ENCODE measurements at places on chromosomes 5 and 9.

GRCh38 chr9:74855072-74855471, 32.6 kb downstream of the TRPM6 start:
- no peak for DNase-seq

- DNase-seq = no peak
Observed at GRCh38 chr5:140570058-140570457, 5.4 kb downstream of the SLC35A4 start.

DNA sequence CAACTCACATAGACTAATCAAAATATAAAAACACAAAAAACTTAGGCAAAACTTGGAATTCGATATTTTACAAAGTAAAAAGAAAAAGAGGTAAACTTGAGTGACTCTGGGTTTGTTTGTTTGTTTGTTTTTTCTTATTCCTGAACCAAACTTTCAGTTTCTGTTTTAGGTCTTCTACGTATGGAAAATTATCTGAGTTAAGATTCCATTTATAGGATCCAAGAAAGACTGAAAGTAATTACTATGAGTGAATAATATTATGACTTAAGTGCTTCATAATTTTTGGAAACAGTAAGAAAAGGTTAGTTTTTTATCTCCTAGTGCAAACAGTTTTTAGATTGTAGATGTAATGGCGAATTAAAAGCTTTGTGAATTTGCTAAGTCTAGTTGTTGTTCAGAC, 13.2 kb downstream of the ST8SIA4 start:
- no peak for DNase-seq

GRCh38 chr5:15691521-15691920, 191.5 kb downstream of the FBXL7 start:
- DNase-seq = no peak

- no peak for DNase-seq
Observed at GRCh38 chr5:54458221-54458620, 2.7 kb downstream of the HSPB3 start.

- no peak for DNase-seq
Observed at GRCh38 chr5:12636209-12636608, 732.0 kb upstream of the CTNND2 start.

DNA sequence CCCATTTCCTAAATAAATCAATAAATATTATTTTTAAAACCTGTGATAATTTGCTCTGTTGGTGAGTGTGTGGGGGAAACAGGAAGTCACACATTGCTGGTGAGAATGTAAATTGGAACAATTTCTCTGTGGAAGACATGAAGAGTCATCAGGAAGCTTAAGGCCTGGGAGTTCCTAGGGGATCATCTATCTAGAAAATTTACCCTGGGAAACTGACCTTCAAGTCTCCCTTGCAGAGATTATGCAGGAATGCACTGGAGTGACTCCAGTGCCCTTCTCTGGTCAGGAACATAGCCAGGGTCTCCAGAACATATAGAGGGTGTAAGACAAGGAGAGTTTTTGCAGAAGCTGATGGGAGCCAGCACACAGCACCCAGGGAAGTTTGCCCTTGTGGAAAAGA, 13.0 kb upstream of the GCNT1 start:
- peak; percentile 3 for DNase-seq

GRCh38 chr9:135226369-135227050, 139.0 kb downstream of the OLFM1 start:
- DNase-seq = no peak

GRCh38 chr9:97319395-97319794, 11.9 kb downstream of the CCDC180 start:
- peak; percentile 91 for DNase-seq

DNA sequence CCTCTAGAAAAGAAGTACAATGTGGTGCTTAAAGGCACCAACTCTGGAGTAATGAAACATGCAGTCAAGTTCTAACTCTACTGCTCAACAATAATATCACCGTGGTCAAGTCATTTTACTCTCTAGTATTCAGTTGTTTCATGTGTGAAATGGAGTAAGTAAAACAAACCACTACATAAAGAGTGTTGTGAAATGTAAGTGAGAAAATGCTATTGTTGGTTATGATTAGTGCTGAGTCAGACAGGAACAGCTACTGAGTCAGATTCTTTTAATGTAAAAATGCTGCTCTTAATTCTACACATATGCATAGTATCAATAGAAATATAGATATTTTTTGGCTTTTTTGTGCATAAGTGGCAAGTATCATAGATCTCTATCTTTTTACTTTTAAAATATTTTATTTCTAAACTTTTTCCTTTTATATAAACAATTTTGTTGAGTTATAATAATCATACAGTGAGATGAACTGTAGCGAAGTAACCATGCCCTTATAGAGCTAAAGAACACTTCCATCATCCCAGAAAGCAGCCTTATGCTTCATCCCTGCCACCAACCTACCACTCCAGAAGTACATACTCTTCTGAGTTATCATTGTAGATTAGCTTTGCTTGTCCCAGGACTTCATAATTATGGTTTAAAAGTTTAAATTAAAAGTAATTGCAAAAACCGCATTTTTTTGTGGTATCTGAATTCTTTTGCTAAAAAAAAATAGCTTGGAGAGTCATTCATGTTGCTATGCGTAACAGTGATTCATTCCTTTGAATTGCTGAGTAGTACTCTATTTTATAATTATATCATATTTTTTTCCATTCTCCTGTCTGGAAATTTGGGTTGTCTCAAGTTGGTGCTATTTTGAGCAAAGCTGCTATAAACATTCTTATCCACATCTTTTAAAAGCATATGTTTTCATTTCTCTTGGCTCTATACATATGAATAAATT, 548.2 kb upstream of the CLINT1 start:
- DNase-seq = no peak

DNA sequence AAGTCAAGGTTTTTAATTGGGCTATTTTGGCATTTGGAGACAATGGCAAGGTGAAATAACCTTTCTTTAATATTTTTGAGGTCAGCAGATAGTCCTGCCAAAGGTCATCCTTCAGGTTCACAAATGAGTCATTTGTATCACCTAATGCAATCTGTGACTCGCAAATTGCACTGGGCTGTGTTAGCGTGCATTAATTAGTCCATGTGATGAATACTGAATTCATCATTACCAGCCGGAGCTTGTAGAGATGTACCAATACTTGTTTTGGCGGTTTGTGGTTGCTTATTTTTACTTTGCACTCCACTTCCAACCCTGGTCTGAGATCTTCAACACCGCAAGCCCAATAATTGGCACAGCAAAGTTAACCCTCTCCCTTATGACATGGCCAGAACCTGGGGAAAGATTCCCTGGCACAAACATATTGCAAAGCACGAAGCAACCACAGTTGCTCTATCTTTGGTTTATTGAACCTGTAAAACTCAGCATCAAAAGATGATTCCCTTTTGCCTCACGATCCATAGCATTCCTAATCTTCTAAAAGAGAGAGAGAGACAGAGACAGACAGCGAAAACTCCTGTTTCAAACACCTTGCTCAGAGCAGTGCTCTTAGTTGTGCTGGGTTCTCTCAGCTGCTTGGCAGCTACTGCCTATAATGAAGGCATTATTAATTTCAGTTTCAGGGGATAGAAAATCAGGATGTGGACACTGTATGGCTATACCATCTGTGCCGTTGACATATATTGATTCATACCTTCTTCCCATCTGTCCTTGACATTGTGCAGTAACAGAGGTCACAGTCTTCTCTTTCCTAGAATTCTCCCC, 178.1 kb downstream of the EBF1 start:
- DNase-seq = no peak

GRCh38 chr9:2833096-2833495, 10.8 kb downstream of the PUM3 start:
- DNase-seq = no peak

DNA sequence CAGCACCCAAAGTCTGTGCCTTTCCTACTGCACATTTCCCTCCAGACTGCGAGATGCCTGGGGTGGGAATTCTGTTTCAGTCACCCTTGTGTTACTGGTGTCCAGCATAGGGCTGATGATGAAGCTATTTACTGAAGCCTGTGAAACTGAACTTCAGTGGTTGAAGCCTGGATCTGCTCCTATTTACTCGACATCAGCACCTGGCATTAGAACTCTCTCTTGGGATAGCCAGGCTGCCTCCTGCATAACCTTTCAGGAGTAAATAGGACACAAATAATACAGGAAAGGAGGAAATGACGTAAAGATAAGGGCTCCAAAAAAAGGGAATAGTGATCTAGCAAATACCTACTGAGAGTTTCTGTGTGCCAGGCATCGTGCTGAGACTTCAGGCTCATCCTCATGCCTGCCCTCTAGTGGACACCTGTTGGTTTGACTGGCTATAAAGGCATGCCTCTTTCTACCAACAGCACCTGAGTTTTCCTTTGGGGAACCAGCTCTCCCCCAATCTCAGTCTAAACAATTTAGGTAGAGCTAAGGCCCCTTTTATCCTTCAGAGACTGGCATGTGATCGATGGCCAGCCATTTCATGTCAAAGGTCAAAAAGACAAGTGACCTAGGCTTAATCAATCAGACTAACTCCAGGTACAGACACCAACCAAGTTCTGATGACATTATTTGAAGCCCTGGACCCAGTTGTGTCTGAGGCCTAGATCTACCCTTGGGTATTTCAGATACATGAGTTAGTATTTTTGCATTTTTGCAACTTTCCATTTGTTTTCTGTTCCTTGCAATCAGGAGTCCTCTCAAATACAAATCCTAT, 192.1 kb upstream of the TRIM32 start:
- no peak for DNase-seq

DNA sequence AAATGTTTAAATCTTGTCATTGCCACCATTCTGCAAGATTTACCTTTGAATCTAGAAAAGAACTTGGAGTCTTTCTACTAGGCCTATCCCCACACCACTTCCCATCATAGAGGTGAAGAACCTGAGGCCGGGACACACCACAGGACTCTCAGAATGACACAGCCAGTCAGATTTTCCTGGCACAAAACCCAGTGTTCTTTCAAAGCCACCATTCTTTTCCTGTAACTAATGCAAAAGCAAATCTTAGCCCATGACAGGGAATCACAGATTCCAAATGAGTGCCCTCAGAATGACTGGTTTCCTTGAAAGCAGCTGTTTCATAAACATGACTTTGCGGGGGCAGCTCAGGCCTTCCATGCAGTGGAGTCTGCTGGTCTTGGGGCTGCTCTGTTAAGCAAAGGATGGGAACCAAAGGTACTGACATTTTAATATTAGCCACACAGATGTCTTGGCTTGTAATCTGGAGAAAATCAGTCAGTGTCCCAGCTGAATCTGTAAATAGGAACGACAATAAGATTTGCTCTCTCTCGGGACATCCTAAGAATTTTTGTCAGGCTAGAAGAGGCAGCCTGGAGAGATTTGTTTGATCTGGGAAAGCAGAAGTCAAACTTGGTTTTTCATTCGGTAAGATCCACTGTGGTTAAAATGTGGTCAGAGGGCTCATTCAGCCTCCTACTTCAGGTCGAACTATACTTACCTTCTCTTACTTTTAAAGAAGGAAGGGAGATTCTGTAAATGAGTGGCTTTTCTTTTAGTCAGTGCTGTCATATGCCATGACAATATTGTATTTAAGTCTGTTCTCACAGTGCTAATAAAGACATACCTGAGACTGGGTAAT, 115.1 kb downstream of the PALM2AKAP2 start:
- DNase-seq = peak; percentile 38

GRCh38 chr5:143319437-143320227, 83.9 kb downstream of the NR3C1 start:
- no peak for DNase-seq

GRCh38 chr5:135651156-135651555, 72.4 kb upstream of the CXCL14 start:
- no peak for DNase-seq

DNA sequence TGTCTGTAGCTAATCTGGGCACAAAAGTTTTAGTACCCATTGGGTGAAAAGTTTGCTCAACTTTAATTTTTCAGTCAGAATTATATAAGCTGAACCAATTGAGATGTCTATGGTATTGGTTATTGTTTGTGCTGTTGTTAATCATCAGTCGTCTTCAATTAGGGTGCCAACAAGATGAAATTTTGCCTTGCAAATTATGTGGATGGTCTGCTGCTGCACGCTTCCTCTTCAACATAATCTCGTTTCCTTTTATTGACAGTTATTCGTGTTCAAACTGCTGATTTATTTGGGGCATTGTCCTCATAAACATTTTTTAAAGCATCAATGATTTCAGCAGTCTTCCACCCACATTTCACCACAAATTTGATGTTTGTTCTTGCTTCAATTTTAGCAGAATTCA, 194.0 kb downstream of the HTR1A start:
- no peak for DNase-seq

- no peak for DNase-seq
Observed at GRCh38 chr9:35682520-35683315, 7.0 kb downstream of the TPM2 start.

- DNase-seq = no peak
Observed at GRCh38 chr9:7360513-7360912, 439.1 kb downstream of the DMAC1 start.

DNA sequence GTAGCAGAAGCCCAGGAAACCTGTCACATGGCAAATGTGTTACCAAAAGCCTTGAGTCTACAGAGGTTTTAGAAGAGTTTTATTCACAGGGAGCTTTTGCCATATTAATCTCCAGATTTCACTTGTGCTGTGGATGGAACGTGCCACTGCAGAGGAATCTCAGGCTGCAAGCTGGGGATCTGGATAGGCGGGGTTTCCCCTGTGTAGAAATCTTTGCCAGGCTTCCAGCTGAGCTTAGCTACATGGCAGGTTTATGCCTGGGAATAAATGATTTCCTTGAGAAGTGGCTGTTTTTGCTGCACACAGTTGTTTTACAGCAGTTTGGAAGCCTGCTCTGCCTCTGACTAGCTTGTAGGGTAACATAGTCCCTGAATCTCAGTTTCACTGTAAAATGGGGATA, 224.6 kb upstream of the PLPPR1 start:
- no peak for DNase-seq

GRCh38 chr5:18111906-18112465, 477.7 kb downstream of the TAF11L14 start:
- peak; percentile 37 for DNase-seq

- no peak for DNase-seq
Observed at GRCh38 chr9:4141296-4141695, 158.6 kb downstream of the GLIS3 start.

DNA sequence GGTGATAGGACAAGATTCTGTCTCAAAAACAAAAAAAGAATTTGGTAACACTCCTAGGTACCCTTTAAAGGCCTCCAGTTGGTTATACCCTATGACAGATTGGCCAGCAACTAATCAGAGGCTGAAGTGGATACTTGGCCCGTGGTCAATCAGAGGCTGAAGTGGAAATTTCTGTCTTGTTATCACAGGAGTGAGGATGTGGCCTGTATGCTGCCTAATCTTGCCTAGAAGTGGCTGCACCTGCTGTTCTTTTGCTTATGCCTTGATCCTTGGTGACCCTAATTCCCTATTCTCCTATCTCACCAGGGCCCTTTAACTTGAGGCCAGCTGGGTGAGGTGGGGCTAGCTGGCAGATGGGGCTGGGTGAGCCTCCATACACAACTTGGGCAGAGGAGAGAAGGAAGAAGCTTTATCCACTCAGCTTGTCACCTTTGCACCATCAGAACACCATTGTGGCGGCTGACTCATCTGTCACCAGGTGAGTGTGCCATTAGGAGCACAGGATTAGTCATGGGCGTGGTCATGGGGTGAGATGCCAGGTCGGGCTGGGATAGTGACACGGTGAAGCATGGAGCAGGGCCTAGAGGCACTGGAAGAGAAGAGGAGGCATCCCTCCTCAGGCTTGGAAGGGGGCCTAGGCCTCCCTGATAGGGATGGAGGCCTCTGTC, 41.5 kb downstream of the SAR1B start:
- DNase-seq = no peak

All from Kasumi-1 (cell line).